ENCODE measurements at places on chromosomes 1 and 21.

- no peak for DNase-seq
These were observed 412.8 kb upstream of the LYPLAL1 start for GRCh38 chr1:218760601-218761570.

DNA sequence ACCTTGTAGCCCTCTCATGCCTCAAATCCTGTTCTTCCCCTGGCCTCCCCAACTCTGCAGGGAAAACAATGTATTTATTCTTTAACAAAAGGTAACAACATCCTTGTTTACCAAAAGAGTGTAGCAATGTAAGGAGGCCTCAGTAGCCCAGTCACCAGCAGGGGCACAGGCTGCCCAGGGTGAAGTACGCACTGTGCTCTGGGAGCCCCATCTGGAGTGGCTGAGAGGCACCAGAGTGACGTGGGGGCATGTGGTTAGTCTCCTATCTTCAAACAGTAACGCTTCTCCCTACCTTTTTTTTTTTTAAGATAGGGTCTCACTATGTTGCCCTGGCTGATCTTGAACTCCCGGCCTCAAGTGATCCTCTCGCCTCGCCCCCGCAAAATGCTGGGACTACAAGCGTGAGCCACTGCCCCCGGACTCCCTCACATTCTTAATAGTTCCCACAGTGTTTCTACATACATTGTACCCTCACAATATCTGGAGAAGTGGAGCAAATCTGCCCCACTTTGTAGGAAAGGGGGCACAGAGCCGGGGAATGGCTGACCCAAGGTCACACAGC lies 51.3 kb upstream of the ECE1 start:
- DNase-seq = no peak

DNA sequence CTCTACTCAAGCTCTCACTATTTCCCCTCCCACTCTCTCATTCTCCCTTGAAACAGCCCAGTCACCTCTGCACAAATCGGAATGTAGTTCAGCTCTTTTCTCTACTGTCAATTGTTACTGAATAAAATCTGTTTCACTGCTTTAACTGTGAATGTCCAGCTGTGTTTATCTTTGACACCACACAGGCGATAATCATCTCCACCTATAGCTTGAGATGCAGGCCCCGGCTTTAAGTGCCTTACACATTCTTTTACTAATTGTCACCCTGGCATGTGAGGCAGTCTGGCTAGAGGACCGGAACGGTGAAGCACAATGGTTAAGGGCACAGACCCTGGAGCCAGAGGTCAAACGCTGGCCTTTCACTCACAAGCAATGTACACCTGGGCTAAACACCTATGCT lies 122.8 kb upstream of the C8B start:
- DNase-seq = no peak

DNA sequence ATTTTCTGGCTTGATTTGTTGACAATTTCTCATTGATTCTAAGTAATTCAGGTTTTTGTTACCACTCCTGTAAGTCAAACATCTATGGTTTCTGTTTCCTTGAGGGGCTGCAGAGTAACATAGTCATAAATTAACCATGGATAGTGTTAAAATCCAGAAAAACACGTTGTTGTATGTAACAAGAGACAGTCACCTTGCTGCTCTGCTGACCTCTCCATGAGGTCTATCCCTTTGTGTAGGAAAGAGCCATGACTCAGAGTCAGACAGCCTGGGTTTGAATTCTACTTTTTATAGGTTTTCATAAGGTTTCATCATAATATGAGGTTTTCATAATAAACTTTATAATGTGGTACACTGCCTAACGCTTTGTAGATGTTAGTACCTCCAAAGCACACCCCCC lies 27.6 kb upstream of the NBL1 start:
- peak; percentile 20 for DNase-seq

- DNase-seq = no peak
These were observed 288.4 kb upstream of the RGS18 start for GRCh38 chr1:191869790-191870312.

DNA sequence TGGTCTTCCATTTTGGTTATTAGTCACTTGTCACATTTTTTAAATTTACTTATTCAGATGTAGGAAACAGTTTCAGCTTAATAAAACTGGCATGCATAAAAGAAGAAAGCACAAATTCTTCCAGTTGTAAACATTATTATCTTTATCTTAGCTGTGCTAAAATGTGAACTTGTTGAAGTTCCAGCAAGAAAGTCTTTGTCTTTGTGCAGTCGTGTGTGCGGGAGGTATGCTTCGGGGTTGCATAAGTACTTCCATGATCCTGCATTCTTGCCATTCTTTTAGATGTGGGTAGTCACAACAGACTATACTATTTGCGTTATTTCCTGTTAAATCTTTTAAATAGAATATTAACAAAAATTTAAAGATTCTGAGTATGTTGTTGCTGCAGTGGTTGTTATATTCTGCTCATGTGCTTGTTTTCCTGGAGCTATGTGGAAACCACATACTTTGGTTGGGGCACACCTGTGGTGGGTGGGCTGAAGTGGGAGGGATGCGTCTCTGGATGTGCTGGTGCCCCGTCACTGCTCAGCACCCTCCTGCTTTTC lies 49.9 kb downstream of the CBS start:
- no peak for DNase-seq

DNA sequence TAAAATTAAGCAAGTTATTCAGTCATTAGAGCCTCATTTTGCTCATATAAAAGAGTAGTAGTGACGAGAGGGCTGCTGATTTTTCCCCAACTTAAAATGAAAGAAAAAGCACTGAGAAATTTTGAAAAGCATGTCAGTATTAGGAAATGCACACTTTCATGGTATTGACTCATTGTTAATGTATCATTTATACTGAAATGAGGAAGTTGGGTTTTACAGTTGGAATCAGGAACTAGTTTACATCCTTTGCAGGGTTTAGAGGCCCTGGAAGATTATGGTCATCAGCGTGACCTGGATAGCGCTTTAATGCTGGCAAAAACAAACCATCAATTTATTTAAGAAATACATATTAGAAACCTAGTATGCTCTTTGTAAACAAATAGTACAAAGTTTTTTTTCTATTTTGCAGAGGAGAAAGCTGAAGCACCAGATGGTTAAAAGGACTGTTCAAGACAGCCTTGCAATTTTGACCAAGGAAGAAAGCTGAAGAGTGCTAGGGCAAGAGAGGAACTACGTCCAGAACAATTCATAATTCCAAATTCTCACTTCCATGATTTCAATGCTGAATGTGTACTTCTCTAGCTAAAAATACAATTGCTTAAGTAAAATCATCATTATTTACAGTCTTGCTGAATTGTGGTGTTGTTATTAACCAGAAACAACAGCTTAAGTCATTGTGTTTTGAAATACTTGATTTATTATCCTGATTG lies 94.8 kb upstream of the SGIP1 start:
- DNase-seq = peak; percentile 32

DNA sequence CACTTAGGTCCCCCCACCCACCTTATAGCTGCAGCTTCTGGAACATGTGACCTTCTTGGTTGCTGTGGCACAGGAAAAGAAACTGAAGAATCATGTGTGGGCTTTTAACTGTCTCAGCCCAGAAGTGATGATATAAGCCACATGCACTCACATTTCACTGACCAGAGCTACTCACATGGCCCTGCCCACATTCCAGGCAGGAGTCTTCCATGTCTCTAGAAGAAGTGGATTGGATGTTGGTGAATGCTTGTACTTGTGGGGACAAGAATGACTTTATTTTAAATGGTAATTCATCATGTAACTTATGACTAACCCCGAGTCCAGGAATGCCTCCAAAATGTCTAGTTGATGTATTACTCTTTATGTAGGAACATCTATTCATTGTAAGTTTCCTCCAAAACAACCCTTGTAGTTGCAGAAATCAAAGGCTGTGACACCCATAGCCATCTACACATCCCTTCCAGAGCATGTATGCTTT lies 15.8 kb upstream of the CAMK1G start:
- peak; percentile 59 for DNase-seq

DNA sequence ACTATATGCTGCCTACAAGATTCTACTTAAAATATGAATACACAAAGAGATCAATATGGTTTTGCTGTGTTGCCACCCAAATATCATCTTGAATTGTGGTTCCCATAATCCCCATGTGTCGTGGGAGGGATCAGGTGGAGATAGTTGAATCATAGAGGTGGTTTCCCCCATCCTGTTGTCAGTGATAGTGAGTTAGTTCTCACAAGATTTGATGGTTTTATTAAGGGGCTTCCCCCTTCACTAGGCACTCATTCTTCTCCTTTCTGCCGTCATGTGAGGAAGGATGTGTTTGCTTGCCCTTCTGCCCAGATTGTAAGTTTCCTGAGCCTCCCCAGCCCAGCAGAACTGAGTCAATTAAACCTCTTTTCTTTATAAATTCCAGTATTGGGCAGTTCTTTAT lies 654.4 kb upstream of the NR5A2 start:
- DNase-seq = no peak

DNA sequence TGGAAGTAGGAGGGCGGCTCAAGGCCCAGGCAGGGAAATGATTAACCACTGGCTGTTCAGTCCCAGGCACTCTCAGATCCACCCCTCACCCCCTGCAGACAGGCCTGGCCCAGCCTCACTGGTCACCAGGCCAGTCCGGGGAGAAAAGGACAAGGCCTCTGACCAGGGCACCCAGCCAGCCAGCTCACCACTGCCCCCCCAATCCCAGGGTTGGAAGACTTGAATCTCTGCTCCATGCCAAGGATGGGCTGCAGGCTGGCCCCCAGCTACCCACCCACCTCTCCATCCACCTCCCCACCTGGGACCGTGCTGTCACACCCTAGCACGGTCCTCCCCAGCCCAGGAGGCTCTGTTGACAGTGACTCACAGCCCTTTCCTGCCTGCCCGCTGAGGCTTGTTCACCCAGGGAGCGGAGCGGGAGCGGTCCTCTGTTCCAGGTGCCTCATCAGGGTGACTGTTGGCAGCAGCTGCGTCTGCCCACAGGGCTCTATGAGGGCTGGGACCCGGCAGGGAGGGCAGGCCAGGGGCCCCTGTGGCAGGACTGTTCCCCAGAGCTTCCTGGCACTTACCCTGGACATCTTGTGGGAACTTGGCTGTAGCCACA lies 2.2 kb downstream of the LAD1 start:
- DNase-seq = peak; percentile 90
